ENCODE measurements at places on chromosomes 13 and 19. TPM values are rescaled to one million over a fixed set of nuclear protein-coding genes. Genes with fewer than 3 reads are reported as not detected.

Gene RASGRP4
- polyA plus RNA-seq = 50.3 TPM

Gene ZNF77
- 0.30 TPM for polyA plus RNA-seq

Gene GNG7
- 1.1 TPM for polyA plus RNA-seq

Gene QPCTL
- 0.90 TPM for polyA plus RNA-seq

Gene GIPR
- not detected for polyA plus RNA-seq

Data from CD14-positive monocyte (primary cell).